ENCODE measurements at places on chromosomes 11 and 22. TPM values are rescaled to one million over a fixed set of nuclear protein-coding genes. Genes with fewer than 3 reads are reported as not detected.

DNA sequence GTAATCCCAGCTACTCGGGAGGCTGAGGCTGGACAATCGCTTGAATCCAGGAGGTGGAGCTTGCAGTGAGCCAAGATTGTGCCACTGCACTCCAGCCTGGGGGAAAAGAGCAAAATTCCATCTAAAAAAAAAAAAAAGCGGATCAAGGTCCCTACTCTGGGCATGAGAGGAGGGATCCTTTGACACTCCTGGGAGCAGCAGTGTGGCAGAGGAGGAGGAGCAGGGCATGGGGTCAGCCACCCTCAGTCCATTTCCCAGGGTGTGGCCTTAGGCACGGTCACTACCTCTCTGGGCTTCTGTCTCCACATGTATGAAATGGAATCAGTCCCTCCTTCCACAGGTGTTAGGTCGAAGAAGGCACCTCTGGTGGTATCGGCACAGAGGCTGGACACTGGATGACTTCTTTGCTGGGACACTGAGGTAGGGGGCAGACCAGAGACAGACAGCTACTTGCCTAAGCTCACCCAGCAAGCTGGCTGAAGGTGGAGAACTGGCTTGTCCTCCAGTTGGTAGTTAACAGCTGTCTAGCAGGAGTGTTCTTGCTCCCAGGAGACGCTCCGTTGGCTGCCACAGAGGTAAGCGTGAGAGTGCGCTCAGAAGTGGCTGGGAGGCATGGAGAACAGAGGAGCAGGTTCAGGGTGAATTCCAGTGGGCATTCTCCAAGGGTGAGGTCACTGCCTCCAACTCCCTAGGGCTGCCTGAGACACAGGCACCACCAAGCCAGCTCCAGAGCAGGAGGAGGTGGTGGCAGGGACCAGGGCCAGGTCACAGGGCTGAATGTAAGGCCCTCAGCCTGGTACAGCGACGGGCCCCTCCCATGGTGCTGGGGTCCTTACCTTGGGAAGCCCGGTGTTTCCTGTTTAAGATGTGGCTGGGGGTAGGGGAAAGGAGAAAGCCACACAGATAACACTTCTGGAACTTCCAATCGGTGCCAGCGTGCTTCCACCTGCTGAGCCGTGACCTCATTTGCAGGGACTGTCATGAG lies 19.5 kb downstream of the TXN2 start:
- H3K27ac ChIP-seq, result peak overlapping the region; percentile 96
- DNase-seq, result peak; percentile 50
- H3K4me3 ChIP-seq, result no peak overlapping the region
- H3K4me1 ChIP-seq, result peaks cover 58% of the 10 kb centered on the region
- no peaks in the 10 kb centered on the region for H3K36me3 ChIP-seq

DNA sequence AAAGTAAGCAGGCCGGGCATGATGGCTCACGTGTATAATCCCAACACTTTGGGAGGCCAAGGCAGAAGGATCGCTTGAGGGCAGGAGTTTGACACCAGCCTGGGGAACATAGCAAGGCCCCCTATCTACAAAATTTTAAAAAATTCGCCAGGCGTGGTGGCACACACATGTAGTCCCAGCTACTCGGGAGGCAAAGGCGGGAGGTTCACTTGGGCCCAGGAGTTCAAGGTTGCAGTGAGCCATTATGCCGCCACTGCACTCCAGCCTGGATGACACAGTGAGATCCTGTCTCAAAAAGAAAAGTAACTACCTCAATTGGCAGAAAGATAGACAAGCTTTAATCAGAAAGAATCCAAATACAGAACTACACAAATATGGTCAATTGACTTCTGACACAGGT lies 31.0 kb downstream of the CADM1 start:
- no peak for DNase-seq
- H3K36me3 ChIP-seq, result no peaks in the 10 kb centered on the region
- H3K27ac ChIP-seq, result no peak overlapping the region
- no peaks in the 10 kb centered on the region for H3K4me1 ChIP-seq
- no peak overlapping the region for H3K4me3 ChIP-seq

GRCh38 chr22:47041271-47042115 lies 279.0 kb downstream of the TBC1D22A start:
- no peak for DNase-seq
- H3K27ac ChIP-seq, result no peak overlapping the region
- no peaks in the 10 kb centered on the region for H3K36me3 ChIP-seq
- H3K27me3 ChIP-seq, result no peaks in the 10 kb centered on the region
- H3K4me3 ChIP-seq, result no peak overlapping the region

GRCh38 chr22:36585841-36586240 lies 56.9 kb upstream of the EIF3D start:
- DNase-seq, result no peak
- no peaks in the 10 kb centered on the region for H3K36me3 ChIP-seq
- H3K4me1 ChIP-seq, result no peaks in the 10 kb centered on the region
- peaks cover 29% of the 10 kb centered on the region for H3K27me3 ChIP-seq

GRCh38 chr22:35649636-35650250 lies 1.5 kb downstream of the APOL6 start:
- peaks cover 31% of the 10 kb centered on the region for H3K4me1 ChIP-seq
- H3K36me3 ChIP-seq, result no peaks in the 10 kb centered on the region
- H3K4me3 ChIP-seq, result peak overlapping the region; percentile 76
- no peak for DNase-seq
- H3K27ac ChIP-seq, result peak overlapping the region; percentile 78

- no peaks in the 10 kb centered on the region for H3K36me3 ChIP-seq
- peak overlapping the region; percentile 38 for H3K27ac ChIP-seq
- no peak for DNase-seq
- H3K4me1 ChIP-seq, result peaks cover 31% of the 10 kb centered on the region
- no peaks in the 10 kb centered on the region for H3K27me3 ChIP-seq
These were observed 18.4 kb downstream of the PARVB start for GRCh38 chr22:44042249-44043218.

GRCh38 chr11:119316016-119316728 lies 758 bp downstream of the MCAM start:
- peaks cover 38% of the 10 kb centered on the region for H3K4me1 ChIP-seq
- peaks cover 10% of the 10 kb centered on the region for H3K27me3 ChIP-seq
- peak overlapping the region; percentile 85 for H3K27ac ChIP-seq
- H3K36me3 ChIP-seq, result no peaks in the 10 kb centered on the region
- no peak for DNase-seq

DNA sequence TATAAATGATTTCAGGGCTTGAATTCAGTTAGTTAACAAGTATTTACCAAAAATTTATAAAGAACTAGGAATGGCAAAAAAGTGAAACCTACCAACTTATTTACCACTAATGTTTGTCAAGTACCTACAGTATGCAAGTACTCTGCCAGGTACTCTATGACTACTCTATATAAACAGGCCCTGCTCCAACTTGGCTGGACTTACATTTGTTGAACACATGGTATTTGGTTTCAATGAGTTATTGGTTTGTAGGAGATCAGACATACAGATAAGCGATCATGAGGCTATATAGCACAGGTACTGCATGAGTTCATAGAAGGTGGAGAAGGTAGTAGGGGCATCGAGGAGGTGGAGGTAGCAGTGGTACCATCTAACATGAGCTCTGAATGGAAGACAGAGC lies 159.9 kb upstream of the PDGFD start:
- no peak overlapping the region for H3K27ac ChIP-seq
- H3K4me1 ChIP-seq, result peaks cover 3% of the 10 kb centered on the region
- no peak for DNase-seq
- H3K27me3 ChIP-seq, result no peaks in the 10 kb centered on the region
- no peaks in the 10 kb centered on the region for H3K36me3 ChIP-seq

DNA sequence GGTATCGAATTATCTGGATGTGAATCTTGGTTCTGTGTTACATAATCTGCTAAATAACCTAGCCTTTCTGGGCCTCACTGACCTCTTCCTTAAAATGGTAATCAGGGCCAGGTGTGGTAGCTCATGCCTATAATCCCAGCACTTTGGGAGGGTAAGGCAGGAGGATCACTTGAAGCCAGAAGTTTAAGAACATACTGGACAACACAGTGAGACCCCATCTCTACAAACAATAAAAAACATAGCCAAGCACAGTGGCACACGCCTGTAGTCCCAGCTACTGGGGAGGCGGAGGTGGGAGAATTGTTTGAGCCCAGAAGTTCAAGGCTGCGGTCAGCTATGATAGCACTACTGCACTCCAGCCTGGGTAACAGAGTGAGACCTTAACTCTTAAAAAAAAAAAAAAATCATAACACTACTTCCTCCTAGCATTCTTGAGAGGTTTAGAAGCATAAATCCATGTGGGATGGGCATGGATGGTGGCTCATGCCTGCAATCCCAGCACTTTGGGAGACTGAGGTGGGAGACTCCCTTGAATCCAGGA lies 72.5 kb downstream of the C11orf65 start:
- H3K4me3 ChIP-seq, result no peak overlapping the region
- H3K27me3 ChIP-seq, result no peaks in the 10 kb centered on the region
- H3K27ac ChIP-seq, result no peak overlapping the region
- H3K4me1 ChIP-seq, result no peaks in the 10 kb centered on the region
- no peak for DNase-seq
- H3K36me3 ChIP-seq, result no peaks in the 10 kb centered on the region

- no peak for DNase-seq
- no peaks in the 10 kb centered on the region for H3K4me1 ChIP-seq
- no peaks in the 10 kb centered on the region for H3K36me3 ChIP-seq
- no peak overlapping the region for H3K27ac ChIP-seq
- H3K4me3 ChIP-seq, result no peak overlapping the region
These were observed 9.4 kb upstream of the CASP12 start for GRCh38 chr11:104907521-104908185.

- no peak overlapping the region for H3K27ac ChIP-seq
- peak overlapping the region; percentile 49 for H3K4me3 ChIP-seq
- H3K27me3 ChIP-seq, result peaks cover 7% of the 10 kb centered on the region
- DNase-seq, result no peak
- no peaks in the 10 kb centered on the region for H3K36me3 ChIP-seq
These were observed 34.2 kb upstream of the PRR5 start for GRCh38 chr22:44667829-44668189.

DNA sequence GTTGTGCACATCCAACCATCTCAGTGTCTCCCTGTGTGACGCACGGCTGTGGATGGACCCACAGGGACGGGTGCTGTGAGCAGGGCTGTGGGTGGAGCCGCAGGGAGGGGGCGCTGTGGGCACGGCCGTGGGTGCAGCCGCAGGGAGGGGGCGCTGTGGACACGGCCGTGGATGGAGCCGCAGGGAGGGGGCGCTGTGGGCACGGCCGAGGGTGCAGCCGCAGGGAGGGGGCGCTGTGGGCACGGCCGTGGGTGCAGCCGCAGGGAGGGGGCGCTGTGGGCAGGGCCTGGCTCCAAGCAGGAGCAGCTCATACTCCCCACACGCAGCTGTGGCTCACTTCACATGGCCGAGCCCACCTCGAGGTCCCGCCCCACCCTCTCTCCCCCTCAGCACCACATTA lies 6.0 kb upstream of the MAPK11 start:
- peaks cover 12% of the 10 kb centered on the region for H3K4me1 ChIP-seq
- no peak overlapping the region for H3K4me3 ChIP-seq
- H3K36me3 ChIP-seq, result peaks cover 6% of the 10 kb centered on the region
- DNase-seq, result no peak
- H3K27me3 ChIP-seq, result peaks cover 7% of the 10 kb centered on the region
- no peak overlapping the region for H3K27ac ChIP-seq

The PLEKHB1 gene
- 10.4 TPM for total RNA-seq

The AP1B1 gene
- 36.4 TPM for total RNA-seq

The CALCA gene
- total RNA-seq, result not detected

The P2RY6 gene
- total RNA-seq, result 1.1 TPM

All from gastrocnemius medialis (tissue), 4 donors.